ENCODE measurements at places on chromosomes 3 and 15.

GRCh38 chr3:42192334-42193200 is 73.4 kb downstream of the CCK start:
- no peak for DNase-seq

DNA sequence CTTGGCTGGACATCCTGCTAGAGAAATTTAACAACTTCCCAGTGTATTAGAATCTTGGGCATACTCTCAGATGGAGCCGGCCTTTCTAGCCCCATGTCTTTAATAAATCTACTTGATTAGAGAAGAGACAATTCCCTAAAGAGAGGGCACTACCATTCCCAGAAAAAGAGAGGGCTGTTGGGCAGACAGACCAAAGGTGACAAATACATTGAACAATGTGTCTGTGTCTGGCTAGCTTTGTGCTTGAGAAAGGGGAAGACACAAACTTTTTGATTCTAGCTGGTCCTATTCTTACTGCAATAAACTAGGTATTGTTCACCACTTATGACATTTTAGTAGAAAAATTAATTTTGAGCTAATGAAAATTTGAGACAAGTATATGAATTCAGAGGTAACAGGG is 57.7 kb downstream of the DUT start:
- no peak for DNase-seq

- no peak for DNase-seq
These were observed 96.4 kb downstream of the FNDC3B start for GRCh38 chr3:172135820-172136219.

DNA sequence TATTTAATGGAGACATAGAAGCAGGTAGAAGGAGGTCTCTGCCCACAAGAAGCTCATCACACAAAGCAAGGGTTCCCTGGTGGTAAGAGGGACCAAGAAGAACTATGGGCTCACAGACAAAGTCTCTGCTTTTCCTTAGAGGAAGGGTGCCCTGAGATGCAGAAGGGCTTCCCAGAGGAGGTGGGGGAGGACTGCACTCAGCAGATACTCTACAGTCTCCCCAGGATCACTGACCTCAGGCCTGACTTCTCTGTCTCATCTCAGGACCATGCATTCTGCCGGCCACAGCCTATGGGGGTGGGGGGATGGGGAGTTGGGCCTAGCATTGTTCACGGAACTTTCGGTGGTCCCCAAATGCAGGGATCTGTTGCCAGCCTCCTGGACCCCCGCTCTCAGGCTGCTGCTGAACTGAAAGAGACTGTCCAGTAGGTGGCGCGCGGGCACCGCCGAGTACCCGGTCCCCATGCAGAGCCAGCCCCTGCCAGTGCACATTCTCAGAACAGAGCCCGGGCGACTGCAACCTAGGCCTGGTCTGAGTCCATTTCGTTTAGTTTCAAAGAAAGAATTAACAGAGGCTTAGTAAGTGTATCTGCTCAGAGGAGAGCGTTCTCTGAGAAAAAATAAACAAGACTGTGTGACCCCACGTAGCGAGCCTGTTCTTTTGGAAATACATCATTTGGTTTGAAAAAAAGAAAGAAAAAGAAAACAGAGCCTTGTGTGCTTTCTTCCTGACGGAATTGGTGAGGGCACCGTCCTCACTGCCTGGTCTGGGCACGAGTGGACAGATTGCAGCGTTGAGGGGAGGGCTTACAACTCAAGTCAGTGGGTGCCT is 74.1 kb downstream of the LRTM1 start:
- peak; percentile 80 for DNase-seq

DNA sequence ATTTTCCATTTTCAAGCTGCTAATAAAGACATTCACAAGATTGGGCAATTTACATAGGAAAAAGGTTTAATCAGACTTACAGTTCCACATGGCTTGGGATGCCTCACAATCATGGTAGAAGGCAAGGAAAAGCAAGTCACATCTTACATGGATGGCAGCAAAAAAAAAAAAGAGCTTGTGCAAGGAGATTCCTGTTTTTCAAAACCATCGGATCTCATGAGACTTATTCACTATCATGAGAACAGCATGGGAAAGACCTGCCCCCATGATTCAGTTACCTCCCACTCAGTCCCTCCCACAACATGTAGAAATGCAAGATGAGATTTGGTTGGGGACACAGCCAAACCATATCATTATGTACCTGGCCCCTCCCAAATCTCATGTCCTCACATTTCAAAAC is 202.0 kb downstream of the FNDC3B start:
- no peak for DNase-seq

DNA sequence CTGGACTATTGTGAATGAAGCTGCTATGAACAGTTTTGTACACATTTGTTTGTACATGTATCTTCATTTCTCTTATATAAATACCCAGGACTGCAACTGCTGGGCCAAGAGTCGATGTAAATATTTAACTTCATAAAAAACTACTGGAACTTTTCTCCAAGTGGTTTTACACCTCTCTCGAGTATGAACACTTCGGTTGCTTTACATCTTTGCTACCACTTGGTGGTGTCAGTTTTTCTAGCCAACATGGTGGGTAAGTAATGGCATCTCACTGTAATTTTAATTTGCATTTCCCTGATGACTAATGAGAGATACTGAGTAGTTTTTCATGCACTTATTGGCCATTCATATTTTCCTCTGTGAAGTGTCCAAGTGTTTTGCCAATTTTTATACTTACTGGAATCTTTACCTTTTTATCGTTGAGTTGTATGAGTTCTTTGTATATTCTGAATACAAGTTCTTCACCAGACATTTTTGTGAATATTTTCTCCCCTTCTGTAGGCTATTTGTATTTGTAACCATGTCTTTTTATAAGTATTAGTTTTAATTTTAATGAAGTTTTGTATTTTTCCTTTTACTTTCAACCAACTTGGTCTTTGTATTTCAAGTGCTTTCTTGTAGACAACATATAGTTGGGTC is 44.4 kb downstream of the PCOLCE2 start:
- no peak for DNase-seq

DNA sequence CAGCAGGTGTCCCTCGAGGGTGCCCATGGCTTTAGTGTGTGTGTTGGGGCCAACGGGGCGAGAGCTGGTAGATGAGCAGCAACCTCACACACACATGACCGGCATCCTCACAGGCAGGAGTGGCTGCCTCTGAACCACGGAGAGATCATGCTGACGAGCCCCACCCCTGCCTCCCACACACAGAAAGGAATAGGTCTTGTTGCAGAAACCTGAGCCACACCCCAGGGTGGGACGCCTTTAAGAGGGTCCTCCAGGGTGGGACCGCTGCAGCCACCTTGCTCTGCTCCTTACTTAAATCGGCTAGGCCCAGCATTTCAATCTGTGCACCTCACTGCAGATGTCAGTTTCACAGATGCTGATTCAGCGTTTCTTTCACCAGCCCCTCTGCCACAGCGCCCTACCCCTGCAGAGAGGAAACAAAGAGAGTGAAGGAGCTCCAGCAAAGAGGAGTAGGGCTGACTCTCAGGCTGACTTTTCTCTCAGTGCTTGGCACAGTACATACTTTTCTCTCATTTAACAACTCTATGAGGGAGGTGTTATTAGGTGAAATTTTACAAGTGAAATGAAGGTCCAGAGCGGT is 61.2 kb upstream of the EPHB3 start:
- DNase-seq: no peak

DNA sequence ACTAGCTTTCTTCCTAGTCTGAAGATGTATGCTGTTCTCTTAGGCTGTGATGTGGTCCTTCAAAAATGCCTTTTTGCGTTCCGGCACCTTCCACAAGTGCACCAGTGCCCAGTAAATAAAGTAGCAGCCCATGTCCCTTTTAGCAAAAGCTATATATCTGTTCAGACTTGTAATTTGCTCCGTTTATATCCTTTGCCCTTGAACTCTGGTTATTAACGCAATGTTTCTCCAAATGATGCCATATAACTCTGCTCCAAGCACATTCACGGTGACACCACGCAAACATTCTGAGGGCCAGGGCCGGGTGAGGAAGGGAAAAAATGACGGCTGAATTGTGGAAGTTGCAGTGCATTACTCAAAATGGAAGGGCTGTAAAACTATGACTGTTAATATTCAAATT is 1001.1 kb upstream of the NR2F2 start:
- no peak for DNase-seq

GRCh38 chr15:72724028-72724427 is 38.0 kb downstream of the BBS4 start:
- no peak for DNase-seq

- no peak for DNase-seq
These were observed 18.3 kb upstream of the RFX7 start for GRCh38 chr15:56261854-56262509.

- no peak for DNase-seq
These were observed 171.0 kb upstream of the RARB start for GRCh38 chr3:25257026-25257425.

- DNase-seq: no peak
These were observed 1239.2 kb downstream of the NSUN3 start for GRCh38 chr3:95302044-95302443.

DNA sequence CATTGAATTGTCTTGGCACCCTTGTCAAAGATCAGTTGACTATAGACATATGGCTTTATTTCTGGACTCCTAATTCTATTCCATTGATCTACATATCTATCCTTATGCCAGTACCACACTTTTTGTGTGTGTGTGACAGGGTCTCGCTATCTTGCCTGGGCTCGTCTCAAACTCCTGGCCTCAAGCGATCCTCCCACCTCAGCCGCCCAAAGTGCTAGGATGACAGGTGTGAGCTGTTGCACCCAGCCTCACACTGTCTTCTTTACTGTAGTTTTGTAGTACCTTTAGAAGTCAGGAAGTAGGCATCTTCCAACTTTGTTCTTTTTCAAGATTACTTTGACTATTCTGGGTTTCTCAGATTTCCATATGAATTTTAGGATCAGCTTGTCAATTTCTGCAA is 24.3 kb downstream of the CDAN1 start:
- DNase-seq: no peak

DNA sequence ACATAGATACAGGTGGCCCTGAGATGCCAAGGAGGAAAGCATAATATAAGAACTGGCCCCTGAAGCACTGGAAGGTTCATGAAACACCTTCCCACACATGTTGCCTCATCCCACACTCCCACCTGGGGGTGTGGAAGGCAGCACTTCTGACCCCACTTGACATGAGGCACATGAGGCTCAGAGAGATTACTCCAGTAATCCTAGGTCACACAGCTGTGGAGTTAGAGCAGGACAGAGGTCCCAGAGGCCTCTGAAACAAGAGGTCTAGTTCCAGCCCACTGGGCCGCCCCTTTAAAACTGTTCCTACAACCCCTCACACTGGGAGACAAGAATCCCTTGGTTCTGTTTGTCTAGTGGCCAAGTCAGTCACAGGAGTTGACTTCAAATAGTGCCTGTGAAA is 7.2 kb downstream of the SSUH2 start:
- DNase-seq: no peak

DNA sequence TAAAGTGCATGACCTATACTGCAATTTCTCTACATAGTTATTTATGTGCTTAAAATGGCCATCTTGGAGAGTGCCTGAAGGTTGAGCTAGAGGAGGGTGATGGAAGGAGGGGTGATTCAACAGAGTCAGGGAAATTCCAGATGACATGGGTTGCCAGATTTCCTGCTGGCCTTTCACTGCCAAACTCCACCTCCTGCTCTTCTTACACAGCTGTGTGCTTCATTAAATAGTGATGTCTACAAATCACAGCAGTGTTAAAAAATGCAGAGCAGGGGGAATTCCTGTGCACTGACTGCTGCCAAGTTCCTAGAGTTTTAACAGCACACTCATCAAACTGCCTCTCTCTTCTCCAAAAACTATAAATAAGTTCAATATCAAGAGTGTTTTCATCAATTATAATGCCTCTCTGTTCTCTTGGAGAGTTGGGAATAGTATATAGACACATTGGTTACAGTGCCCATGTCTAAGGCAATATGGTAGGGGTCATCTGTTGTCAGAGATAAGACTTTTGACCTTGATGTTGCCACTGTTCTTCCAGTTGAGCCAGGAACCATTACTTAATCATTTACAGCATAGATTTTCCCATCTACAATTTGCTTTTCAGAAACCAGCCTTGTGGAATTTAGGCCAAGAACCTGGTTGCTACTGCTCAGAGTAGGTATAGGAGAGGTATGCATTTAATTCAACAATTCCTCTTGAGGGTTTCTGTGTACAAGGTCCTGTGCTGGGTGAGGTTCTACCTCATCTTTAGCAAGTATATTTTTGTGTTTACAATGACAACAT is 79.6 kb downstream of the TP63 start:
- DNase-seq: no peak

DNA sequence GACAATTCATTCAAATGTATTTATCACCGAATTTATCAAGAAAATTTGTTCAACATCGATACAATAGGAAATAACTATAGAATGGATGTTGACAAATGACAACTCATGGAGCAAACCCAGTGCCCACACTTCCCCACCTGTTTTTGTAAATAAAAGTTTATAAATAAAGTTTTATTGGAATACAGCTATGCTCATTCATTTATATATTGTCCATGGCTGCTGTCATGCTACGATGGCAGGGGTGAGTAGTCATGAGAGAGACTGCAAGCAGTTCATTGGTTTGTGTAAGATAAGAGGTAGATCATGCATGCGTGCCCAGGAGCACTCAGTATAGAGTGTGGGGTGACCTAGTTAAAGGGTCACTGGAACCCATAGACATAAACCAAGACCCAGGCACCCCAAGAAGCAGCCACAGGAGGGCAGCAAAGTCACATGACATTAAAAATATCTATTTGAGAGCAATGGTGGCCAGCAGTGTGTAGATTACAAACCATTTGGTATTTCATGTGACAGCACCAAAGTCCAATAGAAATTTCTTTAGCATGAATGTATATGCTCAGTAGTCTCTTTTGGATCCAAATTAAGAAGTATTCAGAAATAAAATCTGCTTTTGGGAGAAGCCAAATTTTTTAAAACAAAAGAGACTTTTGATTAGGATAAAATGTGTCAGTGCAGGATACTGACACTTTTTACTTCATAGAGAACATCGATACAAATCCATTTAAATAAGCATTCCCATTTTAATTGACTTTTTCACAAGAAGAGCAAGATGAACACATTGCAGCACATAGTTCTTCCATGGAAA is 794.8 kb downstream of the MCTP2 start:
- peak; percentile 2 for DNase-seq

- DNase-seq: no peak
These were observed 80.1 kb upstream of the ARL6 start for GRCh38 chr3:97684490-97684889.

- DNase-seq: no peak
These were observed 8.6 kb downstream of the GPX1 start for GRCh38 chr3:49349348-49350114.

DNA sequence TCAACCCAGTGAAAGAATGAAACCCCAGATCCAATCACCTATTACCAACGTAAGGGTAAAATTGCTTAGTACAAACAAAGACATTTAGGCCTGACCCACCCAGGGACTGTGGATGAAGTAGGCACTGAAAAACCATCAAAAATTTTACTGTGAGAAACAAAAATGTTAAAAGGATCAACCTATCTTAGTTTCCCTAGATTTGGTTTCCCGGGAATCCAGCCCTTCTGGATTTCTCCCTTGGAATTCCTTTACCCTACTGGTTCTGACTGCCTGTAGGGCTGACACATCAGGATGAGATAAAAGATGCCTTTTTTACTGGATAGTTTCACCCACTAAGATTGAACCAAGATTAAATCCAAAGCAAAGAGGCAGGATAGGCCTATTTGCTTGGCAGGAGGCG is 102.7 kb downstream of the SCAPER start:
- no peak for DNase-seq

Data from 8988T (cell line).